Omental fat pad (tissue), 4 donors: ENCODE measurements at places on chromosomes 6 and 20.
A peak's percentile ranks its signal among the peaks of the same experiment; 100 is the strongest.

DNA sequence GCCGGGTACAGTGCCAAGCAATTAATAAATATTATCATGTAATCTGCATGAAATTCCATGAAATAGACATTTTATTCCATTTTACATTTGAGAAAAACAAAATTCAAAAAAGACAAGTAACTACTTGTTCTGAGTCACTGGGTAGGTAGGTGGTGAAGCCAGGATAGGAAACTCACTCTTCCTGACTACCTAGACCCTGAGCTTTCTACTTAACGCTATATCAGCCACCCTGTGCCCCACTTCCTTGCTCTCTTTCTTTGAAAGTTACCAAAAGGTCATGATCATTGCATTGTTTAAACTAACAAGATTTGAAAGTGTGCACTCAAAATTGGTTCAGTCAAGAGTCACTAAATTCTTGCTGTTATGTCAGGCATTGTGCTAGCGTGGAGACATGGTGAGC, 235.7 kb downstream of the CD83 start:
- DNase-seq = no peak

DNA sequence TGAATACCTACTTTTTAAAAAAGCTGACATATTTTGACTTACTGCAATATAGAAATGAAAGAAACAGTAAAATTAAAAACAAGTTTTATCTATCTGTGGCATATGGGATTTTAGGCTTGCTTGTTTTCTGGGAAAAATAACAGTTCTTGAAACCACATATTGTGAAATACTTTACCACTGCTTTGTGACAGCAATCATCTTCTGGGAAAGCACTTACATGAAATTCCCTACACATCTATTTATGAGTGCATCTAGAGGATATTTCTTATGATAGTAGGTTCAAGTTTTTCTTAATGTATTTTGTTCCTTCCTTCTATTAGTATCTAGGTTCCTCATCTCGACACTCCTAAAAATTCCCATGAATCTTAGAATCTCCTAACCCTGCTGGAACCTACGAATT, 75.2 kb downstream of the STXBP5 start:
- DNase-seq = no peak

GRCh38 chr6:143117108-143117507, 56.4 kb downstream of the AIG1 start:
- DNase-seq = no peak

DNA sequence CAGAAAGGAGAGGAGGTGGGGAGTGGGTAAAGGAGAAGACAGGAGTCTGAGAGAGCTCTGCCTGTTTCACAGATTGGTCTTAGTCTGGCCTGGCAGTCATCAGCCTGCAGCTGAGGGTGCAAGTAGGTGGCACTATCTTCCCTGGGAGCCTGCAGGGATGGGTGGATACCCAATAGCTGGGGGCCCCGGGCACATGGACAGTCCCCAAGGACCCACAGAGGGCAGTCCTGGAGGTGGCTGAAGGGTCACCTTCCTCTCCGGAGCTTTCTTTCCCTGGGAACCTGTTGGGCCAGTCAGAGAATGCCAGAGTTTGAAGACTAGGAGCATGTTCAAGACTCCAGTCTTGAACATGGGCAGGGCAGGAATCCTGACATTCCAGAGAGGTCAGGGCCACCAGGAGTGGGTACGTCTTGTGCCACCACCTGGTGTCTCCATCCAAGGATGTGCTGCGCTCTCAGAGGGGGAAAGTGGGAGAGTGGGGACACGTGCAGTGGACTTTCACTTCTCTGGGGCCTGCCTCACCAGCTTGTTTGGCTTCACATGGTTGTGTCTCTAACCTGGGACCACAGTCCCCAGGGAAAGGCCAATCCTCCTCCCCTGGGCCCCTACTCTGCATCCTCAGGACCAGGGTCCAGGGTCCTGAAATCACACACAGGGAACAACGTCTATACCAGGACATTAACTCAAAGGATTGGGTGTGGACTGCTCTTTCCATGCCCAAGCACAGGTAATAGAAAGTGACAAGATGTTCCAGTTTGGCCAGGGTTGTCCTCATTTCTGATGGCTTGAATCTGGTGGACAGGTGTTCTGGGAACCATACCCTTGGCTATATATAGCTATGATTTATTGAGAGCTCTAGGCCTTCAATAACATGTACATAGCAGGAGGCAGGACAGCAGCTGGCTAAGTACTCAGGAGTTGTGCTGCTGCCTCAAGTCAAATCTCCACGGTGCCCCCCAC, 18.0 kb downstream of the AARS2 start:
- no peak for DNase-seq

GRCh38 chr20:63475209-63475608, 2.8 kb upstream of the KCNQ2 start:
- DNase-seq = no peak

DNA sequence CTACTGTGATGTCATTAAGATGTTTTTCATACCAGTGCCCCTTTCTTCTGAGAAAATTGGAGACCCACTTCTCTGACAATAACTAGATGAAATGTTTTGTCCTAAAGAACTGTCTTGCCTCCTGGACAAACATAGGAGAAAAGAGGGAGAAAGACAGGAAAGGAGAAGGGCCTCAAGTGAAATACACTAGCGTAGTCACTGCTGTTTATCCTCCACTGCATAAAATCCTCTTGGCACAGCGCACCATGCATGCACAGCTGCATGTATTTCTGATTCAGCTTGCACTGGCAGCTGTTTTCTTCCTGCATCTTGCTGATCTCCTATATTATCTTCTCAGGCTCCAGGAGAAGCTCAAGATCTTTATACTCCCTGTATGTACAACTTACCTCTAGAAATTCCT, 158.0 kb upstream of the BMP5 start:
- DNase-seq = no peak

- DNase-seq = no peak
These were observed 610.3 kb downstream of the RNF144B start for GRCh38 chr6:18997375-18997826.

GRCh38 chr6:100704961-100705360, 176.2 kb downstream of the ASCC3 start:
- DNase-seq = no peak

DNA sequence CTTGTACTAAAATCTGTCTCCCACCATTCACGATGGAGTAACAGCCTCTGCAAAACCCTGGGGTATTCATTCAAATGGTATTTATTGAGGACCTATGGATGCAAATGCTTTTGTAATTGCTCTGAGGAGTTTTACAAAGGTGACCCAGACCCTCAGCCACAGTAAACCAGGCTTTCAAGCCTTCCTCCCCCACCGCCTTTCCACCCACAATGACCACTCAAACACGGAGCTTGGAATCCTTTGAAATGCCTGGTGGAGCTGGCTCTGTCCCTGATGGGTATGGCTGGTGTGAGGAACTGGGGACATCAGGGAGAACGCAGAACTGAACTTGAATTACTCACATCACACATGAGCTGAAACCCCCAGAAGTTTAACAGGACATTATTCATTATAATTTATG, 246.4 kb downstream of the CDH26 start:
- DNase-seq = no peak

GRCh38 chr6:38813041-38813823, 98.1 kb downstream of the DNAH8 start:
- no peak for DNase-seq

DNA sequence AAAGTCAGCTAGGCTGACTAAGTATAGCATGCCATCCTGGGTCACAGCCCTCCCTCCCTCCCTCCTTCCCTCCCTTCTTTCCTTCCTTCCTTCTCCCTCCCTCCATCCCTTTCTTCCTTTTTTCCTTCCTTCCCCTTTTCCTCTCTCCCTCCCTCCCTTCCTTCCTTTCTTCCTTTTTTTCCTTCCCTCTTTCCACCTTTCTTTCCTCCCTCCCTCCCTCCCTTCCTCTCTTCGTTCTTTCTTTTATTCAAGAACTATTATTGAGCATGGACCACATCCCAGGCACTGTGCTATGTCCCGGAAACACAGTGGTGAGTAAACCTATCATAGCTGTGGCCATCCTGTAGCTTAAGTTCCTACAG, 106.2 kb upstream of the BACH2 start:
- DNase-seq = no peak

DNA sequence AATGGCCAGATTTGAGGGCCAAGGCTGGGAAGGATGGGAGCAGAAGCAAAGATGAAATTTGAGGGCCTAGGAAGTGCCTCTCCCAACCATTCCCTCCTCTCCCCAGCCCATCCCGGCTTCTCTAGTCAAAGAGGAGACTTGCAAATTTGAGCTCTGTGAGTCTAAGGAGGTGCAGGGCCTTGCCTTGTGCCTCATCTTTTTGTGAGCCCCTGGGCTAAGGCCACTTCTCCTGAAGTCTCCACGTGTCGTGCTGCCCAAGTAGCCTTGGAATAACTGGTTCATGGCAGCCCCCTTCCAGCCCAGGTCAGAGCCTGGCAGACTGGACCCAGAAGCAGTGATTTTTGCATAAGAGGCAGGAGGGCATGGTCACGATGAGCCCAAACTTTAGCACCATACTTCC, 6.7 kb downstream of the PTGIS start:
- DNase-seq = no peak

DNA sequence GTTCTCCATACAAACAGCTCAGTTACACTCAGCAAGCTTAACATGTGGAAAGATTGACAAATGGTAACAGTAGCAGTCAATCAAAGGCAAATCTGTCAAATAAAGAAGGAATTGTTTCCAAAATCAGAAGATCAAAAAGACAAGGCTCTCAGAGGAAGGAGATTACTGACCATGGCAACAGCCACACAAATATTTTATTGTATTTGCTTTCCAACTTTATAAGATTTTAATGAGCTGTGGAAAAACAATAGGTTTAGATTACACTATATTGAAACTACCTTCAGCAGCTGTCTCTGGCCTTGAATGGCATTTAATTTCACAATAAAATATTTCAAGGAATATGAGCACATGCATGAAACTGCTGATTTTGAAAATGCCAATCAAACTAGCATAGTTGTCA, 1143.9 kb upstream of the GJE1 start:
- DNase-seq = no peak

DNA sequence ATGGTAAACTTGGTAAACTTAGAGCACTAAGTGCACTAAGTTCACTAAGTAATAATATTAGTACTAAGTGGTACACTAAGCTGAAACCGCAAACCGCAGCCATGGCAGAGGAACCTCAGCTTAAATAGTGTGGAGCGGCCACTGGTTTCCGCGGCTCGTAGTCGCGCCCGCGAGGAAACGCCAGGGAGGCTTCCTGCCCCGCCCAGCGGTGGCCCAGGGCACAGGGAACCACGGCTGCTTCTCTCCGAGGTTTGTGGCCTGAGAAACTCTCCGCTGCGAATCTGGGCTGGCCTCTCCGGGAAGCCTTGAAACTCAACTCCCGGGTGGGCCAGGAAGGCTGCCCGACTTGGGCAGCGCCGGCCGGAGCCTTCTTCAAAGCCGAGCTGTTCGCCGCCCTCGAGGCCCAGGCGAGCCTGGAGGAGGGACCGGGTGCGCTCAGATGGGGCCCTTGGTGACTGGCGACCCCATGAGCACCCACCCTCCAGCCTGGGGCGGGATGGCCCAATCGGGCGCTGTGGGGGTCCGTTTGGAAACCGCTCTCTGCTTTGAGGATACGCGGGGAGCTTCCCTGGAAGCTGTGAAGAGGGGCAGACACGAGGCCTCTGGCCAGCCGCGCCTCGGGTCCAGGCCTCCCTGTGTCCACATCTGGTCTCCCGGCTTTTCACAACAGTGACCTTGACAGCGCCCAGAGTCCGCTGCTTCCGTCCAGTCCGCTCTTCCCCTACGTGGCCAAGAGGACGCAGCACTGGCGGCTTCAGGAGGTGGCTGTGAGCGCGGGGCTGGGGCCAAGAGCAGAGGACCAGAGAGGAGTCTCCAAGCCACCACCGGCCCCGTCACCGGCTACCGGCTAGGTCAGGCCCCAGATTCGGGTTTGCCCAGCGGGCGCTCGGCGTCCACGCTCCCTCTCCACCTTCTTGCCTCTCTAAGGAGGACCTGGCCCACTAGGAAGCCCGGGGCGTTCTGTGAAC, 25.4 kb upstream of the HLA-E start:
- no peak for DNase-seq

DNA sequence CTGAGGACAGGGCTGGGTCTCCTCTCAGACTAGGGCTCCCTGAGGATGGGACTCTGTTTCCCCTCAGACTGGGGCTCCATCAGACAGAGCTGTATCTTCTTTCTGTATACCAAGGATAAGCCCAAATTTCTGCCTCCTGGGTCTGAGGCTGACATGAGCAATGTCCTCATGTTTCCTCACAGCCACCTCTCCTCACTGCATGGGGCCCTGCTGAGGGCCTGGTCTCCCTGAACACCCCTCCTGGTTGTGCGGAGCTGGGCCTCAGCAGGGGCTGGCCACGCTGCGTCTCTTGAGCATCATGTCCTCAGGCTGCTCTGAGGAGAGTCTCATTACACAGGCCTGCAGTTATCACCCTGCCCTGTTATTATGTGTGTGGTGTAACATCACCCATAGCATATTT, 144.6 kb downstream of the LRFN2 start:
- DNase-seq = no peak

DNA sequence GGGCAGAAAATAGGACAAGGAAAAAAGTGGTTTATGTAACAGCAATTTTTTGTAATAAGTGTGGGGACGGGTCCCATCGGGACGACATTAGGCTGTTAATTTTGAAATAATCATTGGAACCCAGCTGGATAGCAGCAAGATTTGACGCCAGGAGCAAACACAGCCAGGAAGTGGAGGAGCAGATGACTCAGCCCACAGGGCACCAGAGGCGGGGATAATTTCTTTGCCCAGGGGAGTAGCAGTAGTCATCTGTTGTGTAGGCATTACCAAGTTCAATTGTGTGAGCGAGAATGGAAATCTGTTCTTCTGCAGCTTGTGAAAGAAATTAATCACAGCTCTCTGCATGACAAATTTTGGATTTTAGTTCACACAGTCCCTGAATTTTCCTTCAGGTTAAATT, 22.6 kb upstream of the RIN2 start:
- peak; percentile 40 for DNase-seq

DNA sequence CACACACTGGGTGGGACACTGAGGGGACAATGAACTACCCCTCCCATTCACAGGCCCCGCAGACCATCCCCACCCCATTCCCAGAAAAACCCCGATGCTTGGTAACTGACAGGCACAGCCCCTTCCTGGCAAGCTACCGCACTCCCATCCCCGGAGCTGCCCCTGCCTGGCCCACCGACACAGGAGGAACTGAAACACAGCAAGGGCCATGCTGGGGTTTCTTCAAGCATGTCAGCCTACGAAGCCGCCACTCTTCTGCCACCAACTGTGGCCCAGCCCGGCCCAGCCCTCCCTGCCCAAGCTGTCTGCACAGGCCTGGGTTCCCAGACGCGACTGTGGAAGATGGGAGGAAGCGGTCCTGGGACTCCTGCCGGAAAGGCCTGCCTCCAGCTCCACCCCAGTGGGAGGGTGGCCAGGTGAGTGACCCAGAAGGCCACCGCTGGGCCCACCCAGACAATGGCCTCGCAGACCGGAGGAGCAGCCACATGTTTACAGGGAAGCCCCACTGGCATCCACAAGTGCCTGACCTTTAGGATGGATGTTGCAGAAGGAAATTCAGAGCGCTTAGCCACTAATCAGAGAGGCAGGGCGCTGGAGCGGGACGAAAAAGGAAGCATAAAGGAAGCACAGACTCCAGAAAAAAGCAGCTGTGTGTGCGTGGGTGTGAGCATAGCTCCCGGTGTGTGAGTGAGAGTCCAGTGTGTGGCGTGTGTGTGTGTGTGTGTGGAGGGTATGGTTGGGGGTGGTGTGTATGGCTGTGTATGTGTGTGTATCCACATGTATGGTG, 91.6 kb downstream of the PRND start:
- DNase-seq = no peak
